ENCODE measurements at places on chromosomes 16 and 17.

DNA sequence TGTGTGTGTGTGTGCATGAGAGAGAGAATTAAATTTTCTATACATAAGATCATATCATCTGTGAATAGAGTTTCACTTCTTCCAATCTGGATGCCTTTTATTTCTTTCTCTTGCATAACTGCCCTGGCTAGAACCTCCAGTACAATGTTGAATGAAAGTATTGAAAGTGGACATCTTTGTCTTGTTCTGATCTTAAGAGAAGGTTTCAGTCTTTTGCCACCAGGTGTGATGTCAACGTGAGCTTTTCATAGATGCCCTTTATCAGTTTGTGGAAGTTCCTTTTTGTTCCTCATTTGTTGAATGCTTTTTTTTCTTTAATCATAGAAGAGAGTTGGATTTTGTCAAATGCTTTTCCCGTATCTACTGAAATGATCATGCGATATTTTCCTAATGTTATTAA is 63.3 kb downstream of the RNF213 start:
- DNase-seq, result no peak

GRCh38 chr17:79023180-79023705 is 726 bp upstream of the C1QTNF1 start:
- DNase-seq, result no peak

DNA sequence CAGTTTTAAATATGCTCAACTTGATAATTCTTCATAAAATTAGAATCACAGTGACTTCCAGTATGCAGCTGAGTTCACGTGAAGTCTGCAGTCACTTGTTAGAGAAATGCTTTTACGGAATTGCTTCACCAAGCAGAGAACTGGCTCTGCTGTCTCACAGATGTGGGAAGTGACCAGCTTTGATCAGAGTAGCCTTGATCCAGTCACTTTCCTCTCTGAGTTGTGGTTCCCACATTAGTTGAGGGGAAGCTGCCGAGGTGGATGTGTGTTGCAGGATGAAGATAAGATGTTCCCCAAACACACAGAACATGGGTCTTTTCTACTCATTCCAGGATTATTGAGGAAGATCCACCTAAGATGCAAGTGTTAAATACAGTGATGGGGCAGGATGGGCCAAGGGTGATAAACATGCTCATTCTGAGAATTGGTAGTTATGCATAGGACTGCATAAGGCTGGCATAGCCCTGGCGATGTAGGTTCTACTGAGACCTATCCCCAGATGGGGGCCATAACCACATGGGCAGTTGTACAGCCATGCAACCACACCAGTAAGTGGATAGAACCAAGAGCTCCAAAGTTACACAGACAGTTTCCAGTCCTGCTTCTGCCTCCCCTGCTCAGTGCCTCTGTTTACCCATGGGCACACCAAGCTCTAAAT is 168.9 kb upstream of the MAF start:
- no peak for DNase-seq

DNA sequence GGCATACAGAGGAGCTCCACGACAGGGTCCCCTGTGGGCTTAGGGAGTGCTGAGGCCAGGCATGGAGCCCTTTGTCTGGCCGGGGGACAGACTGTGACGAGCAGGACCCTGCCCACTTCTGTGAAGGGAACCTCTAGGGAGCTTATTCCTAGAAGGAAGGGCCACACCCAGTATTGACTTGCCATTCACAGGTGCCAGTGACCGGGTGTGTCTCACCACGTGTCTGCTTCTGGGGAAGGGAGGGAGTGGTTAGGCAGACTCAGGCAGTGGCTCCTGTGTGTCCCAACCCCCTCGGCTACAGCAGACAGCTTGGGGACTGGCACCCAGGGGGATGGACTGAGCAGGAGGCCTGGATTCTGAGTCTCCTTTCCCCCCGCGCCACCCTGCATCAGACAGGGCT is 57.2 kb downstream of the SOCS1 start:
- DNase-seq, result no peak

GRCh38 chr17:80887639-80888175 is 103.9 kb upstream of the CHMP6 start:
- no peak for DNase-seq

DNA sequence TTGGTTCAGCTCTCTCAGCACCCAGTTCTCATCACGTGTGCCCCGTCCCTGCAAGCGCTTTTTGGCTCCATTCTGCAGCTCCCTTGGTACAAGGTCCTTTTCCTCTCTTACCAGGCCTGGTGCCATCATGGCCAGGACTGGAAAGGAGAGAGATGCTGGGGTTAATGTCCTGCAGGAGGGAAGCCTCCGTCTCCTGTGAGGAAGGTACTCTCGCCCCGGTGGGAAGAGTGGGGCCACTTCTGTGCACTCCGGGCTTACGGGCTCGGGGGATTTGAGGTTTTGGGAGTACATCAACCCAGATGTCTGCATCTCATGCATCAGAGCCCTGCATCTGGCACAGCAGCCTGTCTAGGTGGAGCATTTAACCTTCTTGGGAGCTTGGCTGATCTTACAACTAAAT is 10.1 kb downstream of the CTRB2 start:
- DNase-seq, result no peak

- DNase-seq, result no peak
These were observed 3.1 kb downstream of the MFAP4 start for GRCh38 chr17:19383681-19384470.

DNA sequence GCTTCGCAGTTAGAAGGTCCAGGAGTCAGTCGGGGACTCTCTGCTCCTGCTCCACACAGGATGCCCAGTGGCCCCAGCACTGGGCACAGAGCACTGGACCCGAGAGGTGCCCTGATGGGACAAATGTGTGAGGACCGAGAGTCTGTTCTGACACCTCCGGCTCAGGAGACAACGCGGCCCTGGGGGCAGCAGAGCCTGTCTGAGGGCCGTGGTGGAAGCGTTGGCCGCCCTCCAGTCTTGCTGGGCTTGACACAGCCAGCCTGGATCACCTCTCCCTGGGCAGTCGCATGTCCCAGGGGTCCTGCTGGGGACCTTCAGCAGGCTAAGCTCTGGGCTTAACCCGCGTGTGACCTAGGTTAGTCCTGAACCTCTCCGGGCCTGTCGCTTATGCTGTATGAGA is 23.1 kb downstream of the LGALS9 start:
- DNase-seq, result no peak

All from M059J (cell line).